NCI-H1105 (cell line): ENCODE measurements at places on chromosomes 2 and 18.

- DNase-seq = no peak
Measured at GRCh38 chr2:44033947-44034346, 38.2 kb upstream of the LRPPRC start.

DNA sequence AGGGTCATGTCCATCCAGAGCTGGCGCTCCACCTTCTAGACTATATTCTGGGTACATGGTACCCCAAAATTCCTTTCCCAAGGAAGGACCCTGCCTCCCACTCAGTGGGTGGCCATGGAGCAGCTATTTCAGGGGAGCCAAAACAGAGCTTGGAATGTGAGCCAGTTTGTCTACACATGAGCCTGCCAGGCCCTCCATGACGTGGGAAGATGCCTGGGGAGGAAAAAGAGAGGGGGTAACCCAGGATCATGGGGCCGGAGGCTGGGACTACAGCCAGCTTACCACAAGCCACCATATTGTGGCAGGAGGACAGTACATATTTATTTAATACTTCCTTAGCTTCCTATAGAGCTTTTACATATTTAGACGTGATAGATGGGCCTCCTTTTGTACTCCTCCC, 414.7 kb upstream of the TNP1 start:
- no peak for DNase-seq

DNA sequence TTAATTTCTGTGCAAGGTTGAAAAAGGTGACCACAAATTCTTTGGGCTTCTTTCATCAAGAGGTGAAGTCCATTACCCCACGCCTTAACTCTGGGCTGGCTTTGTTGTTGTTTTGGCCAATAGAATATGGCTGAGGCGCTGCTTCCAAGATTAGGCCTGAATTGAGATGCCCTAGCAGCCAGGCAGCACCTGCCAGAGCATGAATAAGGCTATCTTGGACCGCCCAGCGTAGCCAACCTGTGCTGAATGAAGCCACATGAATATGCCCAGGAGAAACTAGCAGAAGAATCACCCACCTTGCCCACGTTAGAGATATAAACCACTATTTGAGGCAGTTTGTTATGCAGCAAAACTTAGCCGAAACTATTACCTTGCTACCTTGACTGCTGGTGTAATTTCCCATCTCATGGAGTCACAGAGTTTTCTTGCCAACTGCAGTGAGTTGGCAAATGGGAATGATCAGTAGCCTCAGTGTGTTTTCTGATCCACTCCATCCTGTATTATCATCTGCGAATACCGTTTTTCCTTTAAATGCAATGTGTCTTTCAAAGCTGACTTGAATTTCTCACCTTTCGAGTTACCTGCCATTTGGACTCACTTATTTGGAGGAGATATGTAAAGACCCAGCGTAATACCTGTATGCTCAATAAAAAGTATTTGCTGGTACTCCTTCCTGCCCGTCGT, 679 bp downstream of the TSGA10 start:
- DNase-seq = no peak

DNA sequence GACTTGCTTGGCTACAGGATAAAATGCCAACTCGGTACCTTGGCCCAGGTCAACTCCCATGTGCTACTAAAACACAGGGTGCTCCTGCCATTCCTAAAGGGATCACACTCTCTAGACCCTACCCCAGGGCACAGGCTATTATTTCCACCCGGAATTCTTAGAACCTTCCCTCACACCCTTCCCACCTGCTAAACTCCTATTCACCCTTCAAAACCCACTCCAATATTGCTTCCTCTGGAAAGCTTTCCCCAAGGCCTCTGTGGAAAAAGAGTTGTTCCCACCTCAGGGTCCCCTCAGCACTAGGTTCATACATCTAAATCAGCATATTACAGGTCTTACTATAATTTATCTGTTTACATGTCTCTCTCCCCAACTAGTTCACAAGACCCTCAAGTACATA, 75.0 kb upstream of the TANC1 start:
- DNase-seq = no peak

DNA sequence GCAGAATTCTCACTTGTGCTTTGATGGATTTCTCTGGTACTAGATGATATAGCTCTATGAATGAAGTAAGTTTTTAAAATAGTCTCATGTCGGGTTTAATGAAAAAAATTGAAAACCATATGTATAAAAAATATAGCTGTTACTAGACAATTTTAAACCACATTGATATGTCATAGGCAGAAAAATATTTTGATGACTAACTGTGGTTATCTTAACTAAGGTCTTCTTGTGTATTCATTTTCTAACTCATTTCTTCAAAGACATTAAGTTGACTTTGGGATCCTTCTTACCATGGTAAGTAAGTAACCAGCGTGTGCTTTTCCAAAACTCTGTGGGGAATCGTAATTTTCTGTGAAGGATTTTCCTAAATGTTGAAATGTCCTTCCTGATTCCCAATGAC, 160.9 kb upstream of the COL3A1 start:
- DNase-seq = no peak

GRCh38 chr2:120470041-120470965, 124.4 kb downstream of the INHBB start:
- DNase-seq = no peak

- no peak for DNase-seq
Measured at GRCh38 chr18:63158012-63158631, 161.4 kb downstream of the BCL2 start.

GRCh38 chr18:46711444-46711863, 45.4 kb downstream of the ST8SIA5 start:
- DNase-seq = no peak

GRCh38 chr2:128798502-128799283, 480.0 kb upstream of the HS6ST1 start:
- DNase-seq = no peak

- no peak for DNase-seq
Measured at GRCh38 chr2:134669731-134670669, 48.8 kb downstream of the TMEM163 start.

DNA sequence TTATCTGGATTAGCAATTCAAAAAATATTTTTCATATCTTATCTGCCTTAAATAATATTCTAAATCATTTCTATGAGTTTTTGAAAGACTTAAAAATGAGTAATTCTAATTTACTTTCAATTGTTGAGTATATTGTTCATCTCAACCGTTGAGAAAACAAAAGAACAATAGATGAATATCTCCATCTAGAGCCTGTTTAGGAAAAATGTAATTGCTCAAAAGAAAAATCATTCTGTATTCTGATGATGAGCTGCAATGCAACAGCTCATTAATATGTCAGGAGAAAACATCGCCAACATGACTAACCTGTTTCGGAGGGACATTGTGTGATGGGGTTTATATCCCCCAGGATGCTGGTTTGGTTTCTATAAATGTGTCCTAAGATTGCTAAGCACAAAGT, 417.6 kb downstream of the SUCLG1 start:
- DNase-seq = no peak

GRCh38 chr18:9189491-9189890, 52.9 kb downstream of the ANKRD12 start:
- no peak for DNase-seq

GRCh38 chr2:12737738-12738485, 21.2 kb downstream of the TRIB2 start:
- no peak for DNase-seq

DNA sequence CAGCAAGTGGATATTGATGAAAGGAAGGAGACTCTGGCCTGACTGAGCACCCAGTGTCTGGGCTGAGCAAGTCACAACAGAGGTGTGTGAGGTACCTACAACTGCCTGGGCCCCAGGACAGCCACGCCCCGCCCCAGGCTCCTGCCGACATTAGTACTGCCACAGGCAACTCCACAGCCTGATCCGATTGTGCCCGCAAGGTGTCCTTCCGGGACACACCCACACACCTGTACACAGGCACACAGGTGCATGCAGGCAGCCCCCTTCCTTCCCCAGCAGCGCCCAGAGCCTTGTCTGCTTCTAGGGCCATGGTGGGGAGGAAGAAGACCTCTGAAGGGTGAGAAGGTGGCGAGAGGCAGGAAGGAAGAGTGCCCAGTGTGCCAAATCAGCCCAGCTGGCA, 83.6 kb downstream of the TNS1 start:
- DNase-seq = no peak

GRCh38 chr2:151091583-151091982, 170.1 kb downstream of the RBM43 start:
- DNase-seq = no peak

GRCh38 chr2:182318466-182319220, 108.2 kb downstream of the PDE1A start:
- no peak for DNase-seq

DNA sequence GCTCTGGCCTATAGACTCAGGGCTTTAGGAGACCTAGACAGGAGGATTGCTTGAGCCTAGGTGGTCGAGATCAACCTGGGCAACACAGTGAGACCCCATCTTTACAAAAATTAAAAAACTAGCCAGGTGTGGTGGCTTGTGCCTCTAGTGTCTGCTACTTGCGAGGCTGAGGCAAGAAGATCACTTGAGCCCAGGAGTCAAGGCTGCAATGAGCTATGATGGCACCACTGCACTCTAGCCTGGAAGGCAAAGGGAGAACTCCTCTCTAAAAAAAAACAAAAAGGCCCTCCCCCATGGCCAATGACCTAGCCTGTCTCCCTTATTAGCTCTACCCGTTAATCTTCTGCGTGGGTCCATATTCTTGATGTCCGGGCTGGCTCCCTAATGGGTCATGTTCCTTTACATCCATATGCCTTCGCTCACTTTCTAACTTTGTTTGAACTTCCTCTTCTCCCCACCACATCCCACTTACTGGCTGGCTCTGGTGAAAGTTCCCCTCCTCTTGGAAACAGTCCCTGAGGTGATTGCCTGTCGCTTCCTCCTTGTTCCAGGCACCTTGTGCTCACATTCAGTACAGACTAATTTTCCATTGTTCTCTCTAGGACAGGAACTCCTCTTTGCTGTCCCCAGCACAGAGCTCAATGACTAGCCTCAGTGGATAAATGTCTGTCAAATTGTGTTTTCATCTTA, 103.0 kb downstream of the AFF3 start:
- no peak for DNase-seq

DNA sequence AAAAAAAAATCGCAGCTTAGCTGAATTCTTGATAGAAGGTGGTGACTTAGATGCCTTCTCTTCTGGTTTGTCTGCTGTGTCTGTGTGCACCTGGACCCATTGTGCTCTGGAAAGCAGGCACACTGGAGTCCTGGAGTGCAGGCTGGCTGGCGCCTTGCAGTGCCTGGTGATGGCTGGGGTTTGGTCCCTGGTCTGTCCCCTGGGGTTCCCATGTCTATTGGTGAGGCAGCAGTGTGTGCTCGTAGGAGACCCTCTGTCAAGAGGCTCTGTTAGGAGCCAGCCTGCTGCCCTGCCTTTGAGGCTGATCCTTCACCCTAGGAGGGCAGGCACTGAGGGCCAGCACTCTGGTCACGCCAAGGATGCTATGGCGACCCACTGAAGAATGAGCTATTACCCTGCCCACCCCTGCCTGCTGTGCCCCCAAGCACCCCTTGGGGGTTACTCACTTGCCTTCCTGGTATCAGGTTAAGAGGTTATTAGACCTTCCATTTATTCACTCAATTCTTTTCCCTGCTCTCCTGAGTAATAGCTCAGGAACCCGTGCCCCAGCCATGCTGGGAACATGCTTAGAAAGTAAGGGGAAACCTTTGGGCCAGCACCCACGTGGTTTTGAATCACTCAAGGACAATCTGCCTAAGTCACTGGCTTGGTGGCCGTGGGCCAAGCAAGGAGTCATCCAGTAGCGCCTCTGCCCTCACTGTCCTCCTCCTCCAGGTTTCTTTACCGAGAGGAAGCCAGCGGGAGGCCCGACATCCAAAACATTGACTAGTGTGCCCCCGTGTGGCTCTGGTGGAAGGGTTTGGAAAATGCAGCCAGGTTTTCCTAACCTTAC, 284.5 kb downstream of the PRKCE start:
- DNase-seq = peak; percentile 77

DNA sequence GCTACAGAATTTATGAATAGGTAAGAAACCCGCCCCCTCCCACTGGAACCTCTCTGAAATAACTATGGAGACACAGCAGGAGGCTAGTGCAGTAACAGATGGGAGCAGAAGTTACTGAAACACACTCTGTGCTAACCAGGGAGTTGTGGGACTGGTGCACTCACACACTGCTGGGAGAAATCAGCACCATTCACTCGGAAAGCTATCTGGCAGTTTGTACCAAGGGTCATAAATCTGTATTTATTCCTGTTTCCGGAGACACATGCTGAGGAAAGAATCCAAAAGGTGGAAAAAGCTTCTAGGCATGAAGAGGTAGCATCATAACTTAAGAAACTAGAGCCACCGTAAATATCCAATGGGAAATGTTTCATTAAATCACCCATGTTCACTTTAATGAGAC, 39.9 kb downstream of the TGFA start:
- DNase-seq = no peak

GRCh38 chr2:219207884-219208740, 1.5 kb downstream of the ZFAND2B start:
- DNase-seq = peak; percentile 19

DNA sequence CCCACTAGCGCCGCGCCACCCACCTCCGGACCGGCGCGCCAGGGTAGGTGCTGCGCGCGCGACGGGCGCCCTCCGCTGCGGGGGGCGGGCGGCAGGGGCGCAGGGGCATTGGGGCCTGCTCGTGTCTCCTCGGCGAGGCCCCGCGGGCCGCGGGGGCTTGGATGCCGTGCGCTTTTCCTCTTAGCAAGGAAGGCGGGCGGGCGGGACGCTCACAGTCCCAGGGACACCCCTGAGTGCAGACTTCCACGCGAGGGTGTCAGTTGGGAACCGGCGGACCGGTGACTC, 748 bp downstream of the TWIST2 start:
- no peak for DNase-seq

DNA sequence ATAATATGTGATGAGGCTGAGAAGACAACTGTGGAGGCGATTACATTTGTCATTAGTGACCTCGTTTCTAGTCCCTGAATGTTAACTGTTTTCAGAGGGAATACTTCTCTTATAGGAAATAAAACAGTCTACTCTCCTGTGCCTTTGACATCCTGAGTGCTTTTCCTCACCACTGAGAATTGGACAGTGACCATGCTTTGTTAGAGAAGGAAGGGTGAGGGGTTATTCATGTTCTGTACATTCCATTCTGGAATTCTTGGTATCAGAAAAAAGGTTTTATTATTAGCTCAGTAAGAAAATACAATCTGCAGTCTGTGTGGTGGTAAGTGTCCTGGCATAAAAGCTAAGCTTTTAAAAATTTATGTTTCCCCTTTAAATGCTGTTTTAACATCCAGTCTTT, 58.8 kb downstream of the PARD3B start:
- no peak for DNase-seq
